Fibroblast of skin of right biceps (primary cell): ENCODE measurements at places on chromosomes 12 and 14.

GRCh38 chr14:102039157-102039556 lies 47.7 kb downstream of the HSP90AA1 start:
- no peak for DNase-seq

GRCh38 chr12:75702477-75703093 lies 191.2 kb upstream of the KRR1 start:
- DNase-seq, result no peak

DNA sequence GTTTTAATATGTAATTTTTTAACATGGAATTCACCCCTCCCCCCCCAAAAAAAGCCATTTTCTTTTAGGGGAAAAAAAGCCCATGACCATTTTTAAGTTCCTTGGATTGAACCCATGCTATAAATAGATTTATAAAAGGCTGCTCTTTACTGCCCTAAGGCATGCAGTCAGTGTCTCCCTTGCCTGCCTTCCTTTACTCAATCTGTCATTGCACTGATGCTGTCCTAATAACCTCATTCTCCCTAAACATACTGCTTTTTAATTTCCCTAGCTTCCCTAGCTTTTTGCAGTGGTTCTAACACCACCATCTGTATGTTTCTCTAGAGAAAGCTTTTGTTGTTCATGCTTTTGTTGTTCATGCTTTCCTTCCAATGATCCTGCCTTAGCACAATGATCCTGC lies 83.0 kb downstream of the SLC2A13 start:
- DNase-seq, result no peak

- DNase-seq, result no peak
Observed at GRCh38 chr12:101889211-101889752, 11.9 kb downstream of the DRAM1 start.

DNA sequence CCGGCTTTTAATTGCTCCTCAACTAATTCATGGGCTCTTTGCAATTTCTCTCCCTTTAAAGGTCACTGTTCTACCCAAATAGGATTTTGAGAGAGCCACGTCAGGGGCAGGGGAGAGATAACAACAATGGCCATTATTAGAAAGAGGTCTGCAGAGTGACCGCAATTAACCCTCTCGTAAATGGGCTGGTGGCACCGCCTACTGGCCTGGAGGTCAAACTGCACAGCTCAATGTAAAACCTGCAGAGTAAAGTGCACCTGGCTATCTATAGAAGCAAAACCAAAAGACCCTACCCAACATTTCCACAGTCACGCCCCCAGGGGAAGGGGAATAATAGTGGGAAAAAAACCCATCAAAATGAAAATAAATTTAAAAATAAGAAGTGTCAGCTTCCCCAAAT lies 21.6 kb upstream of the CLEC4E start:
- DNase-seq, result no peak

DNA sequence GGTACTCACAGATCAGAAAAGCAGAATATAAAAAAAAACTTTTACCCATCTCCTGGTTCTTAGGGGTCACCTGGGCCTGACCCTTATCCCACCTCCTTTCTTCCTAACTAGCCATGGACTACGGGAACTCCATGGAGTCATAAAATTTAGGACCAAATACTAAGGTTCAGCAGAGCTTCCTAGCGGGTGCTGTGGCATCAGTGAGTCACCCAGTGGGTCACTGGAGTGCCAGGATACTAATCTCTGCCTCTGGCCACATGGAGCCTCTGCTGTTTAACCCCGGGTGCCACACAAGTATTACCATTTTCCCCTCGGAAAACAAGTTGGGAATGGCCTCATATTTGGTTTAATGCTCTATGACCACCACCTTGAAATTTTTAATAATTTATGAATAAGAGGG lies 6.9 kb downstream of the ZBTB39 start:
- DNase-seq, result no peak

DNA sequence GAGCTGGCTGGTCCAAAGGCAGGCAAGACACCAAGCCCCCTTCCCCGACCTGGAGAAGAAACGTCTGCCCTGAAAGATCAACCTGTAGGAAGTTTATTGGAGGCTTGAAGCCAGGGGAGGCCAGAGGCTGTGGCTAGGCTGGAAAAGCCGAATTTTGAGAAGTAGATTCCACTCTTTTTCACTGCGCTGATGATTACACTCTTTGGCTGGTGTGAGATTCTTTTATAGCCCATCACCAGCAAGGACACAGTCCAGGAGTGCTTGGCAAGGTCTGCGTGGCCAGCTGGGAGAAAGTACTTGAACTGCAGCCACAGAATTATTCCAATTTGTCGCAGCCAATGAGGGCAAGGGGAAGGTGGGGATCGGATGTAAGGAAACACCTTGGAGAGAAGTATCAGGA lies 45.0 kb downstream of the SYNE3 start:
- DNase-seq, result no peak
